ENCODE measurements at places on chromosomes 13 and 19.

DNA sequence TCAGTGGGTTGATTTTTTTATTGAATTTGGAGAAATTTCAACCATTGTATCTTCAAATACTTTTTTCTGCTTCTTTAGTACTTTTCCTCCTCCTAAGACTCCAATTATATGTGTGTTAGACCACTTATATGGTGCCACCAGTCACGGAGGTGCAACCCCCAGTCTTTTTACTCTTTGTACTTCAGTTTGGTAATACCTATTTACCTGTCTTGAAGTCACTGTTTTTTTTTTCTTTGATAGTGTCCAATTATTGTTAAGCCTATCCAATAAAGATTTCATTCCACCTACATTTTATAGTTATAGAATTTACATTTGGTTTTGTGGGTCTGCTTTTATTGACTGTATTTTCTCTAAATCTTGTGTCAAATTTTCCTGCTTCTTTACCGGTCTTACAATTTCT is 14.9 kb downstream of the ZNF283 start:
- no peak for DNase-seq

DNA sequence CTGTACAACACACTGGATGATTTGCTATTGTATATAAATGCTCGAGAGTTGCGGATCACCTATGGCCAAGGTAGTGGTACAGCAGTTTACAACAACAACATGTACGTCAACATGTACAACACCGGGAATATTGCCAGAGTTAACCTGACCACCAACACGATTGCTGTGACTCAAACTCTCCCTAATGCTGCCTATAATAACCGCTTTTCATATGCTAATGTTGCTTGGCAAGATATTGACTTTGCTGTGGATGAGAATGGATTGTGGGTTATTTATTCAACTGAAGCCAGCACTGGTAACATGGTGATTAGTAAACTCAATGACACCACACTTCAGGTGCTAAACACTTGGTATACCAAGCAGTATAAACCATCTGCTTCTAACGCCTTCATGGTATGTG is 21.5 kb downstream of the OLFM4 start:
- DNase-seq, result no peak

DNA sequence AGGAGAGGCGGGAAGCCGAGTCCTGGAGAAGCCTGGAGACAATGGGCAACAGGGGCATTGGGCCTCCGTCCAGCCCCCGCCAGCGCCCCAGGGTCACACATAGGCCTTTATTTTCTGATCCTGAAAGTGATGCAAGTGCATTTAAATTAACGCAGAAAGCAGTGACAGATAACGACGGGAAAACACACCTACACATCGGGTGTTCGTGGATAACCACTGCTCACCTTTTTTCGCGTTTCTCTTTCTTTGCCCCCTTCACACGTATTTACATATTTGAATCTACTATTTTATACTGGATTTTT is 30.4 kb upstream of the GRTP1 start:
- DNase-seq, result no peak

DNA sequence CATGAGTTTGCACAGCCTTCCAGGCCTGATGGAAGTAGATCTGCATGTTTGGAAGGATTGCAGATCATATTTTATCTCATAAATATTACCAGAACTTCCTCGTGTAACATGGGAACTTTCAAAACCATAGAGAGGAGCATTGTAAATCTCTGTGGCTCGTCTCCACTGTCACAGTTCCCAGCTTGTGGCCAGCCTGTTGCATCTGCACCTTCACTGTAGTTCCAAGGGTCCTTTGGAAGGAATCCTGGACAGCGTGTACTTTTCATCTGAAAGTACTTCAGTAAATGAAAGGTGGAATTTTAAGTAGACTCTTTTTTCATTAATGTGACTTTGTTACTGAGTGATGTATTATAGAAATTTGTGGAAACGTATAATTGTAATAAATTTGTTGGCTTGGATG is 105.4 kb downstream of the ATP11A start:
- DNase-seq, result no peak

DNA sequence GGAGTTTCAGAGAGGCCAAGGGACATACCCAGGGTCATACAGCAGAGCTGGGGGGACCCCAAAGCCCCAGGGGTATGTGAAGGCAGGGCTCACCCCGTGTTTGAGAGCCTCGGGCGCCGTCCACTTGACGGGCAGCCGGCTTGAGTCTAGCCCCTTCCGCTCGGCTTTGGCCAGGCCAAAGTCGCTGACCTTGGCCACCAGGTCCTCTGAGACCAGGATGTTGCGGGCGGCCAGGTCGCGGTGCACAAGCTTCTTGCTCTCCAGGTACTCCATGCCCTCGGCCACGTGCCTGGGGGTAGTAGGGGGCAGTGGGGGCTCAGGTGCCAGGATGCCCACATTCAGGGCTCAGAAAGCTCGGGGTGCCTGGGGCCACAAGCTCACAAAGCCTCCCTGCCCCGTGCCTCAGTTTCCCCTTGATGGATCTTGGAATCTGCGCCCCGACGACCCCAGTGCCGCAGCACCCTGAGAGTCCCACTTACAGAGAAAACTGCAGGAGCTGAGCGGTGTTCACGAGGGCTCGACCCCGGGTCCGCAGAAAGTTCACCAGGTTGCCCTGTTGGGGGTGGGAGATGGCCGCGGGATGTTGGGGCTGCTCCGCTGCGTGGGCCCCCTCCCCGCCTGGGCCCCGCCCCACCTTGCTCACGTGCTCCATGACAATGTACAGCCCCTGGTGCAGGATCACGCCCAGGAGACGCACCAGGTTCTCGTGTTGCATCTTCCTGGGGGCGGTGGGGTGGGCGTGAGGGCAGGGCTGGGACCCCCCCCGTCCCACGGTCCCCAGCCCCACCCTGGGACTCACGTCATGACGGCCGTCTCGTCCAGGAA is 7.1 kb downstream of the MATK start:
- DNase-seq, result no peak

- DNase-seq, result no peak
These were observed 4.3 kb downstream of the F2RL3 start for GRCh38 chr19:16892868-16893685.

- no peak for DNase-seq
These were observed 145.5 kb downstream of the DLEU7 start for GRCh38 chr13:50697746-50698539.

DNA sequence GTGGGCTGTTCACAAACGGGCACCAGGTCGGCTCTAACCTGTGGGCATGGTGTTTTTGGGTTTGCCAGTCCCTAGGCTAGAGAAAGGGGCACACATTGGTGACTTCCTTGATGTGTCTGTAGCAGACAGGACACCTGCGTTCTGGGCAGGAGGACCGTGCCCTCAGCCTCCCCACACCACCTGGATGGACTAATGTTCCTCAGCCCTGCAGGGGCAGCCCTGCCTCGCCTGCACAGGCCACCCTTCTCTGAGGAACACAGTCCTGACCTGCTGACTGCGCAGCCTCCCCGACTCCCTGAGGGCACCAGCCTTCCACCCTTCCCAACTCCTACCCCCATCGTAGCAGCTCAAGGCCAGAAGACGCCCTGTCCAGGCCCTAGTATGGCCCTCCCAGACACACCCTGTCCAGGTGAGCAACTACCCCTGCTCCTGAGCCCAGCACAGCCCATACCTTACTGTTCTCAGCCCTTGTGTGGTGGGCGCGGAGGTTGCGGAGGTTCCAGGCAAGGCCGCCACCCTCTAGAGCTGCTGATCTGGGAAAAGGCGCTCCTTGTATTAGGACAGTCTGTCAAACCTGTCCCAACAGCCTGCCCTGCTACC is 55.7 kb downstream of the GGACT start:
- DNase-seq, result no peak

Measured in stimulated activated CD8-positive, alpha-beta memory T cell treated with anti-CD3 and anti-CD28 coated beads, Interleukin-7, amount 100 ng/mL, for 1 hour (primary cell).